ENCODE measurements at places on chromosomes 1 and 21. TPM values are rescaled to one million over a fixed set of nuclear protein-coding genes. Genes with fewer than 3 reads are reported as not detected.
A peak's percentile ranks its signal among the peaks of the same experiment; 100 is the strongest.

DNA sequence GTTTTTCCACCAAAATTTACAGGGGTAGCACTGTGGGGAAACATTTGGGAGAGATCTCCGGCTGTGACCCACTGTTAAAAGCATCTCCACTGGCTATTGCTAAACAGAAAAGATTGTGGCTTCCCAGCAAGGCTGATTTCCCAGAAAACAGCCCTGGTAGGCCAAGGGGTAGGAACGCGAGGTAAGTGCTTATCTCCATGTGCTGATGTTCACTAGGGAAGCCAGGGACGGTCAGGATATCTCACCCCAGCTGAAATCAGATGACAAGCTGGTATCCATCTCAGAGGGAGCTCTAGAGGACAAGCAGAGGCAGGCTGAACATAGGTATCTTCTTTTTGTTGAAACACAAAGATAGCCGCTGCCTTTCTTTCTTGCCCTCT, 63.6 kb downstream of the MIS18A start:
- no peak for DNase-seq

DNA sequence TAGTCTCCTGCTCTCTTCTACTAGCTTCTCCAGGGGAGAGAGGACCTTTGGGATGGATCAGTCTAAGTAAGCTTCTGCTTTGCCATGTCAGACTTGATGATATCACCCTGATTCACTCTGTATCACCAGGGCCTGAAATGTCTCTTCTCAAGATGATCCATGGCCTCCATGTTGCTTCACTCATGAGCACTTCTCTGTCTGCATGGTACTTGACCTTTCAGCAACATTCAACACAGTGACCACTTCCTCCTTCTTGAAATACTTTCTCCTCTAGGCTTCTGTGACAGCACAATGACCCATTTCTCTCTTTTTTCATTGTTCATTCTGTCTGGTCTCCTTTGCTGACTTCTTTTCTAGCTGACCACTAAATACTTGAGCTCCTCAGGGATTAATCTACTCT, 35.3 kb upstream of the NGF start:
- peak; percentile 34 for DNase-seq

DNA sequence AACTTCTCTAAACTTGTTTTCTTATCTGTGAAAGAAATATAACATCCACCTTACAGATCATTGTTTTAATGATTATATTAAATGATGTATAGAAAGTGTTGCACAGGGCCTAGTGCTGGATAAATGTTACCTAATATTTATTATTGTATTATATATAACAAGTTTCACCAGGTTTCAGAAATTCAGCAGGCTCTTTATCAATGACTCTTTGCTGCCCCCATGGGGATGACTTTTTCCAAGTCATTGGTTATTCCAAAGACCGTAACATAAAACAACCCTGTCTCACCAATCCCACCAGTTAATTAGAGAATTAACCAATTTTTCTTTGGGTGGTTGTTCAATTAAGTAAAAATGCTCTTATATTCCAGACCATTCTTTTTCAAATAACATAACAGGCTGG, 7.3 kb upstream of the DEDD start:
- no peak for DNase-seq

GRCh38 chr1:39450956-39451606, 40.4 kb upstream of the BMP8A start:
- DNase-seq, result peak; percentile 52

The NECAP2 gene
- 111 TPM for polyA plus RNA-seq

The ADORA1 gene
- 2.1 TPM for polyA plus RNA-seq

The RBP7 gene
- 0.22 TPM for polyA plus RNA-seq

All from AG04450 (cell line).